ENCODE measurements at places on chromosomes 6 and 20.

DNA sequence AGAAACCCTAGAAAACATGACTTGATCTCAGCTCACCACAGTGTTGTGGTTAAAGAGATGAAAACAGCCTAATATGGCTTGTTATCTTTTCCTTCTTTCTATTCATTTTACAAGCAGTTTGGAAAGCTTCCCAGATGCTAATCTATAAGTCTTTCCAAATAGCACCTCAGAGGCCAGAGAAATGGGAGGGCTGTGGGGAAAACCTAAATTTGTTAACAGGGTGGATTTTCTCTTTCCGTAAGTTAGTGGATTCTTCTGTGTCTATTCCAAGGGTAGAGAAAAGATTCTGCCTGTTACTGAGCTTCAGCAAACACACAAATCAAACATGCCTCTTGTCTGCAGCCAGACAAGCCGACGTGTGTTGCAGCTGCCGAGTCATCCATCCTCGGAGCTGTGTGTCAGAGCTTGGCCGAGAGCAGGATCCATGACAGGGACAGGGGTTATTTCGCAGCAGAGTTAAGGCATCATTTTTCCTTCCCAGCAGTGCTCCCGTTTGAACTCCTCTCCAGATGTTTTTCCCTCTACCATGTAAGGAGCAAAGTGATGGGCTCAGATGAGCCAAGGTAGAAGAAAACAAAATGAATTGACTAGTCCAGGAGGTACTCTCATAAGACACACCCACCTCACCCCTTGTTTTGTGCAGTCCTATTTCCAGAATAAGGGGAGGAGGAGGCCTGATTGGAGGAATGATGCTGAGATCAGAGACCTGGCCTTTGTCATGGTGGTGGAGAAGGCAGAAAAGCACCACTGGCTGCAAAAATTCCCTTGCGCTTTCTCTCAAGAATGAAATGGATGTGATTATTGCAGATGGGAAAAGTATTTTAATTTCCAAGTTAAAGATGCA lies 560.0 kb downstream of the C6orf118 start:
- peak; percentile 60 for DNase-seq

DNA sequence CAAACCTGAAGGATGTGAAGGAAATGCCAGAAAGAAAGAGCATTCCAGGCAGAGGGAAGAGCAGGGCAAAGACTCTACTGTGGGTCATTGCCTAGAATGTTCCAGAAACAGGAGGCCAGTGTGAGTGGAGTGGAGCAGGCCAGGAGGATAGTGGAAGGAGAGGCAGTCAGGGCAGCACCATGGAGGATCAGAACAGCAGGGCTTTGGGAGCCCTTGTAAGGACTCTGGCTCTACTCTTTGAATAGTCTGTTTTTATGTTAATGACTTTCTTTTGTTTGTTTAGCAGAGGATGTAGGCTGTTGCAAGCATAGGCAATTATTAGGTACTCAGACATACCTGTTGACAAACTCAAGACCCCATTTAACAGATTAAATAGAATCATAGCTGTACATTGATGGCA lies 23.6 kb upstream of the FBXL4 start:
- DNase-seq: no peak

DNA sequence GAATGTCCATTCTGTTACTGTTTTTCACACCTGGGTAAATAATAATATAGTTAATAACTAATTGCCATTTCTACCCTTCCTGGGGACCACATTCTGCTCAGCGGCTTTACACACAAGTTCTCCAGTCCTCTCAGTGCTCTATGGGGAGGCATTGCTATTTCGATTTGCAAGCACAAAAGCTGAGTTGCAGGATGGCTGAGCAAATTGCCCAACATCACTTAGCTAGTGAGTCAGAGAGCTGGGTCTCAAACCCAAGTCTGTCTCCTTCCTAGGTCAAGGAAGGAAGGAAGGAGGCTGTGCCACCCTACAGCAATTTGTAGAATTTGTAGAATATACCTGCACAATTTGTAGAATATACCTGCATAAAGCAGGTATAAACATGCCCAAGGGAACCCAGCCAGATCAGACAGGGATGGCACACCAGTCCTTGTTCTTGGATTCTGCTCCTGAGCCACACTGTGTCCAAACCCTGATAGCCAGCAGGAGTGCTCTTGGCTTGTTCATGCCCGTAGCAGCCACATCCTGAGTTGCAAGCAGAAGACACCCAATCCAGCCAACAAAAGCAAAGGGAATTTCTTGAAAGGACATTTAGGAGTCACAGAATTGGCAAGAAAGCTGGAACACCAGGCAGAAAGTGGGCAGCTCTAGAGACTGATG lies 56.9 kb downstream of the LY86 start:
- DNase-seq: no peak

DNA sequence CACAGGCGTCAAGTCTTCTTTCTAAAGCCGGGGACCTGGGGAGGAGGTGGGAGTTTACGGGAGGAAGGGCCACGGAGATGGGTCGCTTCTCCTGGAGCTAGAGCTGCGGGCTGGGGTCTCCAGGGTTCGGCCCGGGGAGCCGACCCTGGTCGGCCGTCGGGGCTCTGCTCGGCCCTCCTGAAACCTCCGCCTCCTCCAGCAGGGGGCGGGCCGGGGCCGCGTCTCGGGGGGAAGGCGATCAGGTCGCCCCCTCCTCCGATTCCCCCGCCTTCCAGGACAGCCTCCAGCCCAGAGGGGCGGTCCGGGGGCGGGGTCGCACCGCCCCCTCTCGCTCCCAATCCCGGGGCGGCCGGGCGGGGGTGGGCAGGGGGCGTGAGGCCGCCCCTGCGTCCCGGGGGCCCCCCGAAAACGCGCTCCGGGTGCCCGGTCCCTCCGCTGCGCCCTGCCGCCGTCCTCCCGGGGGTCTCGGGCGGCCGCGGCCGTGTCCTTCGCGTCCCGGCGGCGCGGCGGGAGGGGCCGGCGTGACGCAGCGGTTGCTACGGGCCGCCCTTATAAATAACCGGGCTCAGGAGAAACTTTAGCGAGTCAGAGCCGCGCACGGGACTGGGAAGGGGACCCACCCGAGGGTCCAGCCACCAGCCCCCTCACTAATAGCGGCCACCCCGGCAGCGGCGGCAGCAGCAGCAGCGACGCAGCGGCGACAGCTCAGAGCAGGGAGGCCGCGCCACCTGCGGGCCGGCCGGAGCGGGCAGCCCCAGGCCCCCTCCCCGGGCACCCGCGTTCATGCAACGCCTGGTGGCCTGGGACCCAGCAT lies at the start of gene CEBPB:
Gene CEBPB (plus strand): TSS at position 580 of the 814 bp plus-strand sequence. CDS start 204 bp downstream, at position 784.
- DNase-seq: peak; percentile 85
